ENCODE measurements at places on chromosomes 2 and 18. TPM values are rescaled to one million over a fixed set of nuclear protein-coding genes. Genes with fewer than 3 reads are reported as not detected.

DNA sequence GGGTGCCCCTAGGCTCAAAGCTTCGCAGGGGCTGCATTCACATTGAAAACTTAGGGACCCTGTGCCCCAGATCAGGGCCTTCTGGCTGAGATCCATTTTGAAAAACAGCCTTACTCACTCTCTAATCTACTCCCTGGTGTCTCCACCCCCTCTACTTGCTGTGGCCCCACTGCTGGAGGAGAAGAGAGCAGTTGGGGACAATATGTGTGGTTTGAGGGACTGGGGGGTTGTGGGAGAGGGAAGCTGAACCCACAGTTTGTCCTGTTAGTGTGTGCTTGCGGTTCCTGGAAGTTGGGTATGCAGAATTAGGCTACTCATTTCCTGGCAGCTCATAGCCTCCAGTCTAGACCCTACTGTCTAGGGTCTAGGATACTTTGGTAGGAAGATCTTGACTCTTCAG is 211.4 kb downstream of the PRKCE start:
- peaks cover 52% of the 10 kb centered on the region for H3K4me1 ChIP-seq
- H3K27me3 ChIP-seq: no peaks in the 10 kb centered on the region
- DNase-seq: peak; percentile 68
- H3K36me3 ChIP-seq: no peaks in the 10 kb centered on the region
- H3K4me3 ChIP-seq: peak overlapping the region; percentile 16
- peak overlapping the region; percentile 59 for H3K27ac ChIP-seq

- no peak overlapping the region for H3K4me3 ChIP-seq
- no peak overlapping the region for H3K27ac ChIP-seq
- H3K27me3 ChIP-seq: peaks cover 5% of the 10 kb centered on the region
- H3K36me3 ChIP-seq: no peaks in the 10 kb centered on the region
- no peak for DNase-seq
Measured at GRCh38 chr2:158213773-158214172, 112.1 kb downstream of the UPP2 start.

TUBB8B gene
- total RNA-seq: not detected

- H3K4me1 ChIP-seq: no peaks in the 10 kb centered on the region
- no peak overlapping the region for H3K4me3 ChIP-seq
- no peak for DNase-seq
- H3K36me3 ChIP-seq: no peaks in the 10 kb centered on the region
- no peaks in the 10 kb centered on the region for H3K27me3 ChIP-seq
- no peak overlapping the region for H3K27ac ChIP-seq
Measured at GRCh38 chr2:186927185-186927866, 78.4 kb upstream of the ZSWIM2 start.

DNA sequence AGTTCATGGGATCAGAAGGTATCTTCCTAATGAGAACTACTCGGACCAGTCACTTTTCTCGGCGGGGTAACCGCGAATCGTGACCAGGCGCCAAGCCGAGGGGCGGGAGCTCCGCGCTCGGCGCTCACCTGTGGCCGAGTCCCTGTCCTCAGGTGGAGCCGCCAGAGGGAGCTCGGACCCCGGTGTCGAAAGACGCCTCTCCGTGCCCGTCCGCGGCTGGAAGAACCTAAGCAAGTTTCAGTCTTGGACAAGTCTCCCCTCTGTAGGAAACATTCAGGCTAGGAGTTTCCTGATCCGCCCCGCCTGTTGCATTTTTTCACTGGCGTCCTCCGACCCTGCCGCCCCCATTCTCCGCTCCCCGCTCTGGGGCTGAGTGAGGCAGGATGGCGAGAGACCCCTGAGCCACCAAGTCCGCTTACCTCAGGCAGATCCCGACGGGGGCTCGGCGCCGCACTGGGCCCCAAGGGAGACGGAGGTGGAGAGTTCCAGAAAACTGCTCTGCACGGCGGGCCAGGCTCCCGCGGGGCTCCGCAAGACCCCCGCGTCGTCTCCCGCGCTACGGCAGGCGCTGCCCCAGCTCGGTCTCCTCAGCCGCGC is 480 bp downstream of the DSEL start:
- no peak overlapping the region for H3K27ac ChIP-seq
- peak overlapping the region; percentile 82 for H3K4me3 ChIP-seq
- no peaks in the 10 kb centered on the region for H3K36me3 ChIP-seq
- DNase-seq: peak; percentile 81
- peaks cover 17% of the 10 kb centered on the region for H3K4me1 ChIP-seq

DNA sequence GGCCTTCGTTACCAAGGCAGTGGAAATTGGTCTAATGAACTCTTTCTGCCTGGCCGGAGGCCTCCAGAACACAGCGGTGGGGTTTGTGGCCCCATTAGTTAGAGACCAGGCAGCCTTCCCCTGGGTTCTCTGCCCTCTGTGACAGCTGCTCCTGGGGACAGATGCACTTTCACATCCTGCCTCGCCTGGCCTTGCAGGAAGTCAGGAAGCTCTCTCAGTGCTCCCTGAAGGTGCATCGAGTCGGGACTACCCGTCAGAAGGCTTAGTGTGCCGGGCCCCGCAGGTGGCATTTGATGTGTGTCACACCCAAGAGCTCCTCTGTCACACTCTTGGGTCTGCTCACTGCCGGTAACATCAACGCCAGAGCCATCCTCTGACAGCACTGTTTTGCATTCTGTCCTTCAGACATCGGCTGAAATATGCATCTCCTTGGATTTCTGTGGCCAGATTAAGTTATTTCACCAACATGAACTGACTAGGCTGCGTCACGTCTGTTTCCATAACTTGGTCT is 158.3 kb downstream of the LDLRAD4 start:
- H3K4me1 ChIP-seq: peaks cover 70% of the 10 kb centered on the region
- peaks cover 2% of the 10 kb centered on the region for H3K36me3 ChIP-seq
- H3K27ac ChIP-seq: peak overlapping the region; percentile 93
- DNase-seq: peak; percentile 92

DNA sequence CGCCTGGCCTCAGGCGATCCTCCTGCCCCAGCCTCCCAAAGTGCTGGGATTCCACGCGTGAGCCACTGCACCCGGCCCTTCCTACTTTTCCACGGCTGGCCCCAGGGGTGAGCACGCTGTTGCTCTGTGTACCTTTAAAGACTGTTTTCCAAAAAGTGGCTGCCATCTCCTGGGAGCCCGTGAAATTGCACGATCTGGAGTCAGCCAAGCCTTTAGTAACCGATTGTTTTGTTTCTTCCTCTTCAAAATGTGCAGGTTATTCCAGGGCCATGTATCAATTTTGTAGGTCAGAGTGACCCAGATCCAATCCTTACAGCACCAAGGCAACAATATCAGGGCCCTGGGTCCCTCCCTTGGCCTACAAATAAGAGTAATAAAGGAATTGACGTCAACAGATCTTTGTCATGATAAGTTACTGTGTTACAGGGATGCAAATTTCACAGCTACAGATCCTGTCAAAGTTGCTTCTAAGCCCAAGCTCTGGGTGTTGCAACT is 135.6 kb upstream of the ZNF236 start:
- peak; percentile 77 for DNase-seq
- H3K4me3 ChIP-seq: no peak overlapping the region
- H3K4me1 ChIP-seq: peaks cover 7% of the 10 kb centered on the region
- peaks cover 28% of the 10 kb centered on the region for H3K27me3 ChIP-seq

DNA sequence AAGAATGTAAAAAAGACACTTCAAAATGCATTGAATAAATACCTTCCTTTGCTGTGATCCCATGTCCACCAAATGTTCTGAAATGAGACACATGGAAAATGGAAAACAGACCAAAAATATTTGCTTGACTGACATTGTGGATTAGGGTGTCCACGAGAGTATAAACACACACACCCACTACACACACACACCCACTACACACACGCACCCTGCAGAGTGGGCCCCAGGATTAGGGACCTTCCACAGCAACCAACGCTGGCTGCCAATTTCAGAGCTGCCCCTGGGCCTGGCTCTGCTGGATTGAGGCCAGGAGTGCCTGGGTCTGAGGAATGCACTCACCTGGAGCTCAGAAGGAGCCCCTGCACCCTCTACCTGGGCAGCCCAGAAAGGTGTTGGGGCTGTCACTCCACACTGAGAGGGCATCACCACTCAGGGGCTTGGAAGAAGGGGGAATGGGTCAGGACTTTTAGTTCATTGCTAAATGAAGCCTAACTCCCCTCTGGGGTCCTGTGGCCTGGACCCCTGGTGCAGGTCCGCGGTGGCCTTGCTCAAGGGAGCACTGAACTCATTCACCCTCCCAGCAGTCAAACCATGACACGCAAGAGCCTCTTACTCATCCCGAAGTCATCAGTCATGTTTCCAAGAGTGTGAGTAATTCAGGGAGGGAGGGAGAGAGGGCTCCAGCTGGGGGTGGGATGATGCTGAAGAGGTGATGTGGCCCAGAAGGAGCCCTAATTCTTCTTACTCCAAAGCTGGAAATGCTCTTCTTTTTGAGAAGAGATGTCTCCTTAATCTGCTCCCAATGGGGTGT is 50.2 kb upstream of the PLB1 start:
- H3K36me3 ChIP-seq: peaks cover 2% of the 10 kb centered on the region
- no peaks in the 10 kb centered on the region for H3K27me3 ChIP-seq
- DNase-seq: no peak
- H3K4me3 ChIP-seq: peak overlapping the region; percentile 47

DNA sequence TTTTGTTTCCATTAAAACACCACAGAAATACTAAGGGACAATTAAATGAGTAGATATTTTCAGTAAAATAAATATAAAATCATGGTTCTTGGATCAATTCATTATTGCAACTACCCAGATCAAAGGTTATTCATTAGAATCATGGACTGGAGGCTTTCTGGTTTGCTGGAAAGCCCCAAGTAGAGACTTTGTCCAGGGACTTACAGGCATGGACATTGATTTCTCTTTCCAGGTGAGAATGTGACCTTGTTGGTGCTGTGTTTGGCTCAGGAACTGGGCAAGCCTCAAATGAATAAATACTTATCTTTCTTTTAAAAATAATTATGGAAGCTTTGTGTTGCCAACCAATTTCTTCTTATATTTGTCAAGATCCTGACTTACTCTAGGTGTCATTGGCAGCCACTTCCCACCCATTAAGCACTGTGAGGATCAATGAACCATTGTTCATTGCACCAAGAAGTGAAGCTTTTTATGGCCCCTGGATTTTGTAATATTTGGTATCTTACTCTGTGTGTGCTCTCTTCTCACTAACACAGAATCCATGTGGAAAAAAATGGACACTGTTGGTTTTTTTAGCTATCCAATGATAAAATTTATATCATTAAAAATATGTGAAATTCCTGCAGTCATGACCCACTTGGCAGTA is 205.8 kb upstream of the NRXN1 start:
- no peaks in the 10 kb centered on the region for H3K36me3 ChIP-seq
- DNase-seq: no peak
- no peak overlapping the region for H3K27ac ChIP-seq
- no peaks in the 10 kb centered on the region for H3K27me3 ChIP-seq
- H3K4me3 ChIP-seq: no peak overlapping the region

DNA sequence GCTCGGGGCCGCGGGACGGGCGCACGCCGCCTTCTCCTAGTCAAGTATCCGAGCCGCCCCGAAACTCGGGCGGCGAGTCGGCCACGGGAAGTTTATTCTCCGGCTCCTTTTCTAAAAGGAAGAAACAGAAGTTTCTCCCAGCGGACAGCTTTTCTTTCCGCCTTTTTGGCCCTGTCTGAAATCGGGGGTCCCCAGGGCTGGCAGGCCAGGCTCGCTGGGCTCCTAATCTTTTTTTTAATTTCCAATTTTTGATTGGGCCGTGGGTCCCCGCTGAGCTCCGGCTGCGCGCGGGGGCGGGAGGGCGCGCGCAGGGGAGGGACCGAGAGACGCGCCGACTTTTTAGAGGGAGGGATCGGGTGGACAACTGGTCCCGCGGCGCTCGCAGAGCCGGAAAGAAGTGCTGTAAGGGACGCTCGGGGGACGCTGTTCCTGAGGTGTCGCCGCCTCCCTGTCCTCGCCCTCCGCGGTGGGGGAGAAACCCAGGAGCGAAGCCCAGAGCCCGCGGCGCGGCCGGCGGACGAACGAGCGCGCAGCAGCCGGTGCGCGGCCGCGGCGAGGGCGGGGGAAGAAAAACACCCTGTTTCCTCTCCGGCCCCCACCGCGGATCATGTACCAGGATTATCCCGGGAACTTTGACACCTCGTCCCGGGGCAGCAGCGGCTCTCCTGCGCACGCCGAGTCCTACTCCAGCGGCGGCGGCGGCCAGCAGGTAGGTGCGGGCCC is 617 bp downstream of the FOSL2 start:
- H3K36me3 ChIP-seq: peaks cover 22% of the 10 kb centered on the region
- peaks cover 2% of the 10 kb centered on the region for H3K27me3 ChIP-seq
- H3K4me3 ChIP-seq: no peak overlapping the region
- H3K27ac ChIP-seq: peak overlapping the region; percentile 99

KCNJ3 gene
- not detected for total RNA-seq

CCDC85A gene
- total RNA-seq: not detected

SLC19A3 gene
- total RNA-seq: not detected

DNA sequence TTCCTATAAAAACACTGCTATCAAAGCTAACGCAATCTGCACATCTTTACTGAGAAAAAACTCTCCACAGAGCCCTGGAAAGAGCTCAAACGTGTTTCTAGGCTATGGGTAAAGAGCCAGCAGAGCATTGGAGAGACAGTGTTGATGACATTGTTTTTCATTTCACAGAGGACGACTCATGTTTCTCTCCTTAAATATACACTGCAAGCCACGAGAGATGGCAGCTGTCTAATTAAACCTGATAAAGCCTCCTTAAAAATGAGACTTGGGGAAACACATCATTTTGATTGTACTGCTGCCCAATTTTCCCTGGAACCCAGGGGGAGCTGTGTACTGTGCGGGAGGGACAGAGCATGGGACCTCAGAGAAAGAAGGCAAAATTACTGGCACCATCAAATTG is 294.3 kb upstream of the SETBP1 start:
- no peak overlapping the region for H3K4me3 ChIP-seq
- no peaks in the 10 kb centered on the region for H3K4me1 ChIP-seq
- H3K27ac ChIP-seq: no peak overlapping the region
- no peaks in the 10 kb centered on the region for H3K27me3 ChIP-seq
- no peak for DNase-seq

- H3K27ac ChIP-seq: peak overlapping the region; percentile 27
- H3K4me1 ChIP-seq: peaks cover 14% of the 10 kb centered on the region
- H3K27me3 ChIP-seq: no peaks in the 10 kb centered on the region
Measured at GRCh38 chr2:37005118-37005868, 39.0 kb upstream of the STRN start.

DNA sequence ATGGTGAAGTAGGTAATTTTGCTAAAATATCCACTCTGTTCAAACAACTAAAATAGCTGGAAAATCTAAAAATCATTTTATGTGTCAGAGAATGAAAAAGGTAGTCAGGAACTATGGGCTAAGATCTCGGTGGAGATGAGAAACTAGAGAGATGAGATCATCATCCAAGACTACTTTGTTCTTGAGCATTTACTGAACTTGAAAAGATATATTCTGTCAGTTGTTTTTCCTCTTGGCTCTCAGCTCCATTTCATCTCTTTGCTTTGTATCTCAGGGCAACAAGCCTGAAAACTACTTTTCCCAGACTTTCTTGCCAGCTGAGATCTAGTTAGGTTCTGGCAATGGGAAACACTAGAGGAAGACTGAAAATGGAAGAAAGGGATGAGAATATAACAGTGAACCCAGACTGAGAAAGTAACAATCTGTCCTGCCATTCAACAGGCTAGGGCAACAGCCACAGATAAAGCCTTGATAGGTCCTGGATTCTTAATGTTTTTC is 346.2 kb upstream of the MEX3C start:
- DNase-seq: no peak
- no peaks in the 10 kb centered on the region for H3K27me3 ChIP-seq
- H3K27ac ChIP-seq: no peak overlapping the region
- no peak overlapping the region for H3K4me3 ChIP-seq
- H3K4me1 ChIP-seq: no peaks in the 10 kb centered on the region

- no peak overlapping the region for H3K4me3 ChIP-seq
- no peak for DNase-seq
- peaks cover 5% of the 10 kb centered on the region for H3K27me3 ChIP-seq
- no peaks in the 10 kb centered on the region for H3K36me3 ChIP-seq
- no peak overlapping the region for H3K27ac ChIP-seq
Measured at GRCh38 chr2:101120124-101120996, 30.8 kb downstream of the TBC1D8 start.

- no peak overlapping the region for H3K27ac ChIP-seq
- no peaks in the 10 kb centered on the region for H3K36me3 ChIP-seq
- peaks cover 4% of the 10 kb centered on the region for H3K27me3 ChIP-seq
Measured at GRCh38 chr18:76405681-76406356, 89.2 kb downstream of the ZNF516 start.

Data from activated CD4-positive, alpha-beta T cell treated with anti-CD3 and anti-CD28 coated beads, Interleukin-2, amount 10 ng/mL, durations not matched to agents 24 days and 14 days (primary cell).